Caudate nucleus (tissue), 63 donors: ENCODE measurements at places on chromosomes 3 and 15.

- DNase-seq = no peak
Observed at GRCh38 chr3:108342837-108343486, 46.6 kb downstream of the HHLA2 start.

GRCh38 chr3:120742849-120743365, 363 bp downstream of the GTF2E1 start:
- no peak for DNase-seq

DNA sequence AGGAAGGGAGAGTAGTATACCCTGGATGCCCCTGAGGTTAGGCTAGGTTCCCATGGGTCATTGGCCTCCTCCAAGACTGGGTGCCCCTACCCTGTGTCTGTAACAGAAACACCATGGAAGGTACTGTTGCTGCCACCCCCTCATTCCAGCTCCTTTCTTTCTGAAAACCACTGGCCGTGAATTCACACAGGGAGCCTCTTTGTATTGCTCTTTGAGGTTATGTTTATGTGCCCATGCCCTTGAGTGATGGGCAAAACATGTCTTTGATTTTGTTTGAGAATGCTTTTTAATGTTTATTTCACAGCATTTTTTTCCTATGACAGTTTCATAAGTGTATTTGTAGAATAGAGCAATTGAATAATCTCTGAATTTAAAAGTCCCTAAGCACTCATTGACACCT, 79.7 kb downstream of the RARB start:
- DNase-seq = no peak

DNA sequence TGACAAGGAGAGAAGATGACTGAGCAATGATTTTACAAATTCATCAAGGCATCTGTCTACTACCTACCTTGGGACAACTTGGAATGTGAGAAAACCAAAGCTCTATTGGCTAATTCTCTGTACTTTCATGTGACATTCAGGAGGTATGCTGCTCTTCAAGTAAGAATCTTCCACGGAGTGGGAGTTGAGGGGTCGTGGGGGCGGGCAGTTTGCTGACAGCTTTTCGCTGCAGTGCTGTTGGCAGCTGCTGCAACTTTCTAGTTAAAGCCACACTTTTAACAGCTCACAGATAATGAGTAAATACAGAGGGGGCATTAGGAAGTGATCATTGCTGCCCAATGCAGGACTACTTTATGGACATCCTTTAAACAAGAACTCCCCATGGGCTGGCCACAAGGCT, 22.3 kb downstream of the CLDN1 start:
- DNase-seq = no peak

DNA sequence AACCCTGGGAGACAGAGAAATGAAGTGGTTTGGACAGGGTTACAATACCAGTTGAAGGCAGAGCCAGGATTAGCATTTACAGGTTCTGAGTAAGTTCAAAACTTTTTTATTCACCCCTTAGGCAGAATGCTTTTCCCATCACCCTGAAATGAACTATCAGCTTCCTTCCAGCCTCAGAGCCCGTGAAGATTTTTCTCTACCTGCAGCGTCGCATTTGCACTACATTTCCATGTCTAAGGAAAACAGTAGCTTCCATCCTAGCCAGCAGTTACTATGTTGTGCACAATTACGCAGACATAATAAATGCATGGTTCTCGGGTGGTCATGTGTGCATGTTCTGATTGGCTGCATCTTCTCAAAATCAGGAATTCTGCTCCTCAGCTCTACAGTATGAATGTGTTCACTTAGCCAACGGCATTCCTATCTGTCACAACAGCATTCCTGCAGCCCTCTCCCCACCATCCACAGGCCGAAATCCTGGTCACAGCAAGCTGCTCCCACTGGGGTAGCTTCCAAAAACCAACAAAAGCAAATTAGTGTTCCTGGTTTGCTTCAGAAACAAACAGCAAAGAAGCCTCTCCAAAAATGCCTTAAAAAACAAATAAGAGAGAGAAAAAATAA, 510.8 kb upstream of the SEMA6D start:
- DNase-seq = no peak

DNA sequence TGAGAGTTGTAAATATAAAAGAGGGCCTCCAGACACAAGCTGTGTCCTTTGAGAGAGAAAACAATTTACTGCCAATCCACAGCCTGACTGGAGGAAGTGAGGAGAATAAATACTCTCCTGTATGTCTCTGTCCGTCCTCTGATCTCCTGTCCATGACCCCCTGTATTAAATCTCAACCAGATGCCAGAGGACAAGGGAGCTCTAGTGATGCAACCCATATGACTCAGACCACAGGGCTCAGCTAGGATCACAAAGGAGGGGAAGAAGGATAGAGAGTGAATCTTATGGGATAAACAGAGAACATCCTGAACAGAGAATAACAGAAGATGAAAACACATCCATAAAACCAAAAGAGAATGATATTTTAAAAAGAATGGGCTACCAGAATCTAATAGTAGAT, 482.6 kb downstream of the PLOD2 start:
- no peak for DNase-seq

DNA sequence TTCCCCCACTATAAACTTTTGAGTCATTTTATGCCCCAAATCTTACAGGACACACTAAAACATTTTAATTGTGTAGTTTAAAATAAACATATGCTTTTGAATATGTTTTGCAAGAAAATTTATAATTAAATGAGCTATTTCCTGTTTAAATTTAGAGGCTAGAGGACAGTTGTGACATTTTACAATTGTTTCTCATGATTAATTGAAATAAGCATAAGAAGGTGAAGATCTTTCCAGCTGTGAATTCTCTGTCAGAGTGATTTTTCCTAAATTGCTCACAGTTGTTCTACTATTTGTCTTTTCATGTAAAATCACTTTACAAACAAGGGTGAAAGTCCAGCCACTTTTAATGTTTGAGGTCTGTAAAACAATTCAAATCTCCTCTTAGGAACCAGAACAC, 892.3 kb downstream of the CADM2 start:
- no peak for DNase-seq

DNA sequence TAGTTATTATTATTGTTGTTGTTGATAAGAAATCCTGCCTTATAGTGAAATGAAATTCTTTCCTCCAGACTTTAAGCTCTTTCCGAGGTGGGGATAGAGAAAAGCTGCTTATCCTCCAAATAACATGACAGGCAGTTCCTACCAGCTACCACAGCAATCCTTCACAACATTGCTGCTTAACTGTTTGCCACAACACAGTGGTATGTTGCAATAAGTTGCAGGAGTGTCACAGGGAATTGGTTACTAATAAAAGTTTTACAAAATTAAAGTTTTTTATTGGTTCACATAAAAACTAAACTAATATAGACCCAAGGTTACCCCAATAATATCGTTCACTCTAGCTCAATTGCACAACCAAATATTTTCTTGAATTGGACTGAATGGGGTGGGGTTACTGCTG, 57.4 kb upstream of the ICE2 start:
- DNase-seq = no peak

DNA sequence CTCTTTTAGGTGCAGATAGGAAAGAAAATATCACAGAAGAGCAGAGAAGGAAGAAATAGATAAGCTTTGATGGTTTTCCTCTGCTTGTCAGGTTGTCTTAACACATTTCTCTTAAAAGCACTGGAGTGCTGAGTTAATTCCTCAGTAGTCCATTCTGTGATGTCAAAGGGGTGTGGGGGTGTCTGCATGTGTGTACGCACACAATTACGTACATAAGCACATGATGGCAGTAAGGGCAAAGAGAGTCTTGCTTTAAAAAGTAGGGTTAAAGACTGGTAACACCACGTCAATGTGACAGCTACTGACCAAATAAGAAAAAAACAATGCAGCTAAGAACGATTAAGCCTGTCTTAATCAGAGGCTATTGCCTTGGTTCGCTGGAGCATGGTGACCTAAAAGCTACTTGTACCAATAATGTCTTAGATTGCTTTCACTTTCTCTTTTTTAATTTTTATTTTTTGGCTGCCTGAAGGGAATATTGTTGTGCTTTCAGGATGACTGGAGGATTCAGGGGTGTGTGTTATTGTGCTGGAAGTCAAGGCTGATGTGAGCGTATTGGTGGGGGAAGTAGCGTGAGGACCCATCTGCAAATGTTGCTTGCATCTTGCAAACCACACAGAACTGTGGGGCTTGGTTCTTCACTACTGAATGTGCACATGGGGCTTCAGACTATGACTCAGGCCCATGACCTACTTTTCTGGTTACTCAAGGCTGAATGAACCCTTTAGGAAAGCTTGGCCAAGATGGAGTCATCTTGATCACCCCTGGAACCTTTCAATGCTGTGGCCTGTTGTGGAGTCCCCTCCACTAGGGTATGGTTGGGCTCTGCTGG, 417.8 kb upstream of the TPM1 start:
- DNase-seq = no peak

- no peak for DNase-seq
Observed at GRCh38 chr3:12773030-12773709, 14.1 kb upstream of the TMEM40 start.

- DNase-seq = no peak
Observed at GRCh38 chr3:183268366-183268765, 15.3 kb downstream of the B3GNT5 start.

- DNase-seq = no peak
Observed at GRCh38 chr15:80076321-80077318, 17.1 kb downstream of the ZFAND6 start.

DNA sequence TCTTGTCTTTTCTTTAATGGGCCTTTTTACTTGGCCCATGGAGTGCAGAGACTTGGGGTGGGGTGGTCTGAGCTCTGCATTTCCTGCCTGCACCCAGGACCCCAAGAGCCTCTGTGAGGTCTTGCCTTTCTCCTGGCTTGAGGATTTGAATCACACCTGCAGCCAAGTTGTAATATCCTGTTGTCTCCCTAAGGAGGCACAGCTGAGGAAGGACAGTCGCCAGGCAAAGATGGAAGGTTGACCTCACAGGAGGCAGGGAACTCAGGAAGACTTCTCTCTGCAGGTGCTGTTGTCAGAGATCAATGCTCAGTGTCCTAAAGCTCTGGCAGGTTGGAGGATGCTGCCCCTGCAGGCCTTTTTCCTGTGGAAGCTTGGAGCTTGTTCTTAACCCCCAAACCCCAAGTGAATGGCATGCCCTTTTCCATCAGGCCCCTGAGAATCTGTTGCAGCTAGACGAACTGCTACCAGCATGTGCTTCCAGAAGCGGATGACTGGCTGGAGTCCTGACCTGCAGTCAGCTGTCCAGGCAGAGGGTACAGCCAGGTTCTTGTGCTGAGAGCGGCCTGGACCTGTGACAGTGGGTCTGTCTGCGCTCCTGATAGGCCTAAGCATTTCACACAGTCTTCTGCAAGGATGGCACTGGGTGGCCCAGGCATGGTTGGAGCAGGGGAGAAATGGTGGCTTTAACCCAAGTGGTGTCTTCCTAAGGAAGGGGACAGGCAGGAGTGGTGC, 120.0 kb downstream of the EEFSEC start:
- no peak for DNase-seq

DNA sequence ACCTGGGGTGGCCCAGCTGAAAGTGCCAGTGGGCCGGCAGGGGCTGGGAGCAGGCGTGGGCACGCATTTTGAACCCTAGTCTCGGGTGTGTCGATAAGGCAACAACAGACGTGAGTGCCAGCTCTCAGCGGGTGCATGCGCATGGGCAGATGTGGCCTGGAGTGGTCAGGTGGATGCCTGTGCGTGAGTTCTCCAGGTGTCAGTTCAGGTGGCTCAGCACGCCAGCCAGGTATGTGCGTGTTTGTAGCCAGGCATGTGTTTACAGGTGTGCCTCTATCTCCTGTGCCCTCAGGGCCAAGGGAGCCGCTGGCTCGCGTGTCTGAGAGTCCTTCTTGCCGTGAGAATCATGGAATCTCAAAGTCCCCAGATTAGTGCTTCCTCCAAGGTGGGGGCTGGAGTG, 14.8 kb downstream of the CYP1A2 start:
- DNase-seq = no peak

GRCh38 chr3:46440531-46441294, 24.0 kb downstream of the LTF start:
- no peak for DNase-seq

- DNase-seq = no peak
Observed at GRCh38 chr3:160184655-160185054, 40.6 kb upstream of the C3orf80 start.

- DNase-seq = no peak
Observed at GRCh38 chr3:196186651-196187573, 24.3 kb downstream of the ZDHHC19 start.

- no peak for DNase-seq
Observed at GRCh38 chr3:107432646-107433045, 55.4 kb downstream of the CCDC54 start.

DNA sequence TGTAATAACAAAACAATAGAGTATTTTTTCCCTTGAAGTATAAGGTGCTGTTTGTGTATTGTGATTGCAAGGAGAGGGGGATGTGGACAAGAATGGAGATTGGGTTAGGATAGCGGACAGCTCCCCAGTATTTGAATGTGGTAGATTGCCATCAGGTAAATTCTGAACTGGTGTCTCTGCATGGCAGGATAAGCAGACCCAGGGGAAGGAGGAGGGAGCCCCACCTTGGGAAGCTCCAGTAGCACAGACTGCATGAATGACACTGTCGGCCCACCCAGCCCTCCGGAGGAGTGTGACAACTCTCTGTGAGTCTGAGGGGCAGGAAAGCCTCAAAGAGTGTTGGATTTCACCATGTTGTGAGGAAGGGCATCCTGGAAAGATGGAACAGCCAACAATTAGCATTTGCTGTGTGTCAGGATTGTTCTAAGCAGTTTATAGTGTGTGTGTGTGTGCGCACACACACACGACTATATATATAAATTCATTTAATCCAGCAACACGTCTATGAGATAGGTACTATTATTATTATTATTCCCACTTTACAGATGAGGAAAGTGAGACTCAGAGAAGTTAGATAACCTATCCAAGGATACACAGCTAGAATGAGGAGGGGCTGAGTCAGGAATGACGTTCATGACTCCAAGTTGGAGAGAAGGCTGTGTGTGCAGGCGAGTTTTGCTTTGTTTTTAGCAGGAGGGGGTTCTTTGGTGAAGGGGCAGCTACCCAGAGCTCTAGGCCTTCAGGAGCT, 63.4 kb upstream of the LCTL start:
- DNase-seq = no peak

- no peak for DNase-seq
Observed at GRCh38 chr3:37542772-37543449, 318.8 kb upstream of the CTDSPL start.

DNA sequence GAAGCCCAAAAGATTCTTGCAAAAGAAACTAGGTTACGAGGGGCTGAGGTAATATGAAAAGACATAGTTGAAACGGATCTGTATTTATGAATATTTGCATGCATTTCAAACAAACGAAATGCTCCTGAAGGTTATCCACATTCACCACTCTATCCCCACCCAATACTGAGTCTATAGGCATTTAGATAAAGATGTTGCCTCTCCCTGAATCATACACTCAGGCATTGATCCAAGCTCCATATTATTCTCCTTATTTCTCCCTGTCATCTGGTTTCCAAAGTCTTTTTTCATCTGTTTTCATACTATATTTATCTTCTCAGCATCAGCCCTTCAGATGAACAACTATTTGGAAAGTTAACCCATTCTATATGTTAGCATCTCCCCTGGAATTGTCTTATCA, 492.5 kb upstream of the TGFBR2 start:
- no peak for DNase-seq

- no peak for DNase-seq
Observed at GRCh38 chr3:142053835-142054234, 95.5 kb downstream of the TFDP2 start.

- no peak for DNase-seq
Observed at GRCh38 chr3:2931265-2931664, 178.9 kb downstream of the IL5RA start.

GRCh38 chr3:164377466-164377865, 700.8 kb downstream of the SI start:
- DNase-seq = no peak
